ENCODE measurements at places on chromosomes 13 and 19.

DNA sequence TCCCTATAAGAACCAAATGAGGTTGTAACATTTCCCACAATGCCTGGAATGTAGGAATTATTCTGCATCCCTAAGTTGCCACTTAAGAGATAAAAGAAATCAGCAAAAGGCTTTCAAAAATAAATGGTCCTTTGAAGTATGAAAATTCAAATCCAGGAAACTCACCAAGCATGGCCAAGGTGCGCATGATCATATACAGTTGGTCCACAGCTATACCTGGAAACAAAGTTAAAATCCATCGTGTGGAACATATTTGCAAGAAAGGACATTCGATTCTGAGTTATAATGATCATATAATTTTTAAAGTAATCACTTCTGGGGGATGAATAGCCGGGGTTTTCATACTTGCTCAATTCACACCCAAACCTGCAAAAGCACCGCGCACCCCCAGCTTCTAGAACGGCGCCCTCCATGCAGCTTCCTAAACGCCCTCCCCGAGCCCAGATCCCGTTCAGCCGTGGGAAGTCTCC lies 525 bp downstream of the CARS2 start:
- no peak for DNase-seq

- peak; percentile 86 for DNase-seq
Observed at GRCh38 chr19:488505-489417, 7.5 kb upstream of the MADCAM1 start.

DNA sequence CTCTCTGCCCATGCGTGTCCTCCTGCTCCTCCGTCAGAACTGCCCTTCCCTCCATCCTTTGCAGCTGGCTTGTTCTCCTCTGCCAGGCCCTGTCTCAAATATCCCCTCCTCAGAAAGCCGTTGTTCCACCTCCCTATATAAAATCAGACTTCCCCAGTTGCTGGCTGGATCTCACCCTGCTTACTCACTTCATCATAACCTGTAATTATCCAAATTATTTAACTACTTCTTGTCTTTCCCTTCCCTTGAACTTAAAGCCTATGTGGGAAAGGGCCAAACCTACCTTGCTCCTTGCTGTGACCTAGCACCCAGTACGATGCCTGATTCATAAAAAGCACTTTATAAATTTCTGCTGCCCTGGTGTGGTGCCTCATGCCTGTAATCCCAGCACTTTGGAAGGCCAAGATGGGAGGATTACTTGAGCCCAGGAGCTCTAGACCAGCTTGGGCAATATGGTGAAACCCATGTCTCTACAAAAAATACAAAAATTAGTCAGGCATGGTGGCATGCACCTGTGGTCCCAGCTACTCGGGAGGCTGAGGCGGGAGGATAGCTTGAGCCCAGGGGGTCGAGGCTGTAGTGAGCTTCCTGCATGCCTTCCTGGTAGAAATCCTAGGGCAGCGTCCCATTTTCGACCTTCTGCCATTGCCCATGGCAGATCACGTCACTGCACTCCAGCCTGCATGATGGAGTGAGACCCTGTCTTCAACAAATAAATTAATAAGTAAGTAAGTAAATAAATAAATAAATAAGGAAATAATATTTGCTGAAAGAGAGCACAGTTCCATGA lies 39.5 kb upstream of the ZNF536 start:
- no peak for DNase-seq

GRCh38 chr13:52945348-52945747 lies 83.3 kb upstream of the OLFM4 start:
- no peak for DNase-seq

GRCh38 chr19:49165111-49165750 lies 7.6 kb downstream of the TRPM4 start:
- no peak for DNase-seq

GRCh38 chr13:113776231-113777125 lies 17.5 kb downstream of the TMEM255B start:
- DNase-seq: no peak
